ENCODE measurements at places on chromosomes 13 and 19. TPM values are rescaled to one million over a fixed set of nuclear protein-coding genes. Genes with fewer than 3 reads are reported as not detected.

DNA sequence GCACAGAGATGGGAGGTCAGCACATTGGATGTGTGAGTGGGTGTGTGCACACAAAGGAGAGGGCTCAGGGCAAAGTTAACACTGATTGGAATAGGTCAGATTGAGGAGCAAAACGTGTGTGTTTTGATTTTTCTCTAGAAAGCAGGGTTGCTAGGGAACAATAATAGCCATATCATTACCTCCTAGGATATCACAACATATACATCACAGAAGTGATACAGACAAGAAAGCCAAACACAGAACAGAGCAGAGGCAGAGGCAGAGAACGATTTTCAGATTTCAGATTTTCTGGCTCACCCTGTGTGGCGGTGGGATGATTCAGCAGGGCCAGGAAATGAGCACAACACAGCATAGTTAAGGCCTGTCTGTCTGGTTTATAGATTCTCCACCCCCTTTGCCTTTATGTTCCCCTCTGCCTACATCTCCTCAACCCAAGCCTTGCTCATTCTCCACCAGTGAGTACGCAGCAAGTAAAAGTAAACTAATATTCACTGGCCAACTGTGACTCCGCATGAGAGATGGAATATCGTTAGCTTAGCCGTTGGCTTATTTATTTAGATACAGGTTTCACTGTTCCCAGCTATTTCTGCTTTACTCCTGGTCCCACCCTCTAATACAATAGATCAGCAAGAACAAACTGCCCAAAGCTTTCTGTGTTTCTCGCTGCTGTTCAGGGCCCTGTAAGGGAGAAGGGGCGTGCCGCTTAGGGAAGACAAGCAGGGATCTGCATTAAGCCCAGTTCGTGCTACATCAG, 182.7 kb upstream of the TSC22D1 start:
- DNase-seq, result peak; percentile 80

- DNase-seq, result no peak
Measured at GRCh38 chr13:99722338-99722818, 221.1 kb downstream of the TM9SF2 start.

GRCh38 chr19:54916822-54917221, 10.9 kb downstream of the NCR1 start:
- DNase-seq, result no peak

GRCh38 chr19:33627962-33628839, 6.4 kb downstream of the CHST8 start:
- no peak for DNase-seq

DNA sequence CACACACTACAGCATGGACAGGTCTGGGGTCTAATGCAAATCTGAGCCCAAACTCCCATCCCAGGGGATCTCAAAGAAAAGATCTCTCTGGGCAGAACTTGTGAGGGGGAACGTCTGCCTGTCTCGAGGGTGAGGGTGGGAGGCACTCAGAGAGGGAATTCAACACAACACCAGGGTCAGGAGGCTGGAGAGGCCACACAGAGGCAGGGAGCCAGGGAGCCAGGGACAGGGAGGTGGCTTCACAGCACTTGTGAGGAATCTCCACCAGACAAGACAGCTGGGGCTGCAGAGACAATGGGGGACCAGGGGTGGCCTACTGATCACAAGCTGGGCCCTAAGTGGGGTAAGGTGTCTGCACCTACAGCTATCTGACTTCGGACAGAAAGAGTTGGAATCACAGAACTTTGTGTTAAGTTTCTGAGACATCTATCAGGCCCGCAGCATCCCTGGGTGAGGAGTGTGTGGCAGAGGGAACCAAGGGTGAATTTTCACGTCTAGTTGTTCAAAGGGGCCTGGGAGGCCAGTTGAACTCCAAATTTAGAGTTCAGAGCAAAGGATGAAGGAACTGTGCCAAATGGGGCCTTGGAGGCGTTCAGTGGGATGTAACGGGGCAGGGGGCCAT, 12.7 kb upstream of the AKAP8L start:
- no peak for DNase-seq

The POGLUT2 gene
- 30.2 TPM for total RNA-seq

DNA sequence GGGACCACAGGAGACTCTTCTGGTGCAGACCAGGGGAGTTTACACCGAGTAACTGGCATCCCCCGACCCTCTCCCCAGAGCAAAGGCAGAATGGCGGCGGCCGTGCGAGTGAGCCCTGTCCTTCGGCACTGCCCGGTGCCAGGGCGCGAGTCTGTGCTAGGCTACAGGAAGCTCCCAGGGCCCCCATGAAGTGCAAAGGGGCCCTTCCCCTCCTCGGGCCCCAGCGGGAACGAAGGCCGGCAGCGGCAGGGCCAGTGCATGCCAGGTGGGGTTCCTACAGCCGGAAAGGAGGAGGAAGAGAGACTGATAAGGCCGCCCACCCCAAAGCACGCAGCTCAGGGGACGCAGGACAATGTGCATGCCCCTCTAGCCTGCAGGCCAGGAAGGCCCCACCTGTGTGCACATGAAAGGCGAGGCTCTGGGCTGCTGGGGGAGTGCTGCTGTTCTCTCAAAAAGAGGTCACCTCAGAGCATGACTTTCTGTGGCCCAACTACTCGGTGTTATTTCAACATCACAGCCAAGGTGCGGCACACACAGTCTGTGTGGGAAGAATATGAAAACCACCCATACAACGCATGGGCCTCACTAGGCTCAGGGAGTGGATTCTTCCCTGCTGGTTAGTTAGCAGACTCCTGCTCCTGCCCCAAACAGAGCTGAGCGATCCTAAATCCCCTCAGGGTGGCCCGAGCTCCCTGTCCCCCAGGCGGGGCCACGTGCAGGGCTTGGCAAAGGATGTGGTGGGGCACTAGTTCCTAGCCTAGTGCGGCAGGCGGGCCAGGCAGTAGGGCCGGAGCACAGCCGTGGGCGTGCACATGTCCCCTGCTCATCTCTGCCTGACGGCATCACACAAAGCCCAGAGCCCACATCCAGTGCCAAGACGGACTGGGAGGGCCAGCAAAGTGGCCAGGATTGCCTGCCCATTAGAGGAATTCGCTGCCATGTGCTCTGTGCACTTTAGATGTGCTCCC, 28.4 kb upstream of the TIMM44 start:
- no peak for DNase-seq

DNA sequence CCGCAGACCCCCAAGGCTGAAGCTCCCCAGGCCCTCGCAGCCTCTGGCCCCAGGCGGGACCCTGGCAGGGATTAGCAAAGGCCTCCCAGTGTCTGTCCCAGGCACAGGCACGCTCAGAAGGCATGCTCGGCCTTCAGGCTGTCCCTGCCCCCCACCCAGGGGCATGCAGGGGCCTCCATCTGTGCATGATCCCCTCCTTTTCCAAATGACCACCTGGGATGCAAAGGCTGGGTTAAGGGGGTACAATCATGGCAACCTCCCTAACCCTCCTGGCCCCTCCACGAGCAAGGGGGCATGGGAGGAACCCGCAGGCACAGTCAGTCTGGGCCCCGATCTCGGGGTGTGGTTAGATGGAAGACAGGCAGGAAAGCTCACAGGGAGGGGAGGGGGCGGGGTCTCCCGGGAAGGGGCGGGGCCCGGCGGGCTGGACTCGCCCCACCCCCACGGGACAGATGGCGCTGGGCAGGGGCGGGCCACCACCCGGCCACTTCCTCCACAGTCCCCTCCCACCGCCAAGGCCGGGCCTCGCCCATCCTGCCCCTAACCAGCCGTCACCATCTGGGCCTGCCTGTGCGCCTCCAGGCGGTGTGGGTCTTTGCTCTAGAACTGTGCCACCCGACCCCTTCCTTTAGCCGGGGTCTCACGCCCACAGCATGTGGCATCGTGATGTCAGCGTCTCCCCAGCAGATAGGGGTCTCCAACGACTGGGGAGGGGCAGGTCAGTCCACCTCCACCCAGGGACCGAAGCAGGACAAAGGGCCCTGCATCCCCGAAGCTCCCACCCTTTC, 7.0 kb upstream of the REXO1 start:
- peak; percentile 93 for DNase-seq

The AP1M2 gene
- total RNA-seq, result 6.1 TPM

DNA sequence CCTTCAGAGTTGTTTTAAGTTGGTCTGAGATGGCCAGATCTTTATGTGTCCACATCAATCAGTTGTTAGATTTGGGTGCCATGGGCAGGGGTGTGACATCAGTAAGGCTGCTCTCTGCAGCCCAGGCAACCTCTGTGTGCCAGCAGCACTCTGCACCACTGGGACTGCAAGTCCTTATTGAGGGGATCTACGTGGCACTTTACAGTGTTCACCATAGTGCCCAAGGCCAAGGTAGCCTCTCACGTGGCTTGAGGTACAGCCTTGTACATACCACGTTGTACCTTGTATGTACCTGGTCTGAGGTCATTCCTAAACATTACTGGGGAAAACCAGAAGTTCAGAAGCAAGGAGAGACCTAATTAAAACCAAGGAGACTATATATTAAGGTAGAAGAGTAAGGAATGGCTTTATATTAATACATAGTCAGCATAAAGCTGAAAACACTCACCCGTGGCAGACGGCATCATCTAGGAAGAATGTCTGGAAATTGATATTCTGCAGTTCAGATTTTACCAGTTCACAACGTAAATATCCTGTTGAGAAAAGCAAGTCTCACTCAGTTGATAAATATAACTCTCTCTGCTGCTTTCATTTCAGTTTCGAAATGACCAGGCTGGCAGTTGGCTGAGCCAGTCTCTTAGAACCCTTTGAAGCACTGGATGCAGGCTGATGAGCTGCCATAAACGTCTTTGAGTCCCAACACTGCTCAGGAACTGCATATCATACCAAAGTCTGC, 128.8 kb downstream of the ZDHHC20 start:
- peak; percentile 22 for DNase-seq

DNA sequence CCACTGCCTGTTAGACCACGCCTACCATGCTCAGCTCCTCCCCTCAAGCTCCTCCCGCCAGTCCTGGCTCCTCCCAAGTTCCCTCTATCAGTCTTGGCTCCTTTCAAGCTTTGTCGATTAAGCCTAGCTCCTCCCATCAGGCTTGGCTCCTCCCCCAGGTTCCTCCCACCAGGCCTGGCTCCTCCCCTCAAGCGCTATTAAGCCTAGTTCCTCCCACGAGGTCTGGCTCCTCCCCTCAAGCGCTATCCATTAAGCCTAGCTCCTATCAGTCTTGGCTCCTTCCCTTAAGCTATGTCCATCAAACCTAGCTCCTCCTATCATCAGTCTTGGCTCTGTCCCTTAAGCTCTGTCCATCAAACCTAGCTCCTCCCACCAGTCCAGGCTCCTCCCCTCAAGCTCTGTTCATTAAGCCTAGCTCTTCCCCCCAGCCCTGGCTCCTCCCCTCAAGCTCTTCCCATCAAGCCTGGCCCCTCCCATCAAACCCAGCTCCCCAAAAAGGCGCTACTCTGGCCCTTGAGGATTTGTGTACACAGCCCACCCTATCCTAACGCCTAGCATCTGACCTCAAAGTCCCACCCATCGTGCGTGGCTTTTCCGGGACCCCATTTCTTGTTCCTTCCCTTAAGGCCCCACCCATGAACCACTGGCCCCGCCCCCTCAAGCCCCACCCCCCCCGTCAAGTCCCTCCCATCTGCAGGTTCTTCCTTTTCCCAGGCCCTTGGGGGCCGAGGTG, 10.0 kb downstream of the CAMSAP3 start:
- DNase-seq, result peak; percentile 13

DNA sequence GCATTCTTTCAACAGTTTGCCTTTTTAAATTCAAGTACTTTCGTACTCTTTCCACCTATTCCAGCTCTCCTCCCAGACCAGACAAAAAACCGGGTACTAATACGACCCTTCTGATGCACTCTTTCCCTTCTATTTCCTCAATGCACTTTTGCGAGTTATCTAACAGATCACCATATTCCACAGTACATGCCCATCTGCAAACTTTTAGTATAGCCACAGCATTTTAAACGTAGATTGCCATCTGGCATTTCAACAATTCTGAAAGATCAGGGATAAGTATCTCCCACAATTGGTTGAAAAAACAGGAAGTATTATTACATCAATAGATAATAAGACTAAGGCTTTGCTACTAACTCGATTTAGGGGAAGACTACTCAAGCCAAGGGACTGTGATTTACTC, 31.5 kb downstream of the RBM26 start:
- no peak for DNase-seq

DNA sequence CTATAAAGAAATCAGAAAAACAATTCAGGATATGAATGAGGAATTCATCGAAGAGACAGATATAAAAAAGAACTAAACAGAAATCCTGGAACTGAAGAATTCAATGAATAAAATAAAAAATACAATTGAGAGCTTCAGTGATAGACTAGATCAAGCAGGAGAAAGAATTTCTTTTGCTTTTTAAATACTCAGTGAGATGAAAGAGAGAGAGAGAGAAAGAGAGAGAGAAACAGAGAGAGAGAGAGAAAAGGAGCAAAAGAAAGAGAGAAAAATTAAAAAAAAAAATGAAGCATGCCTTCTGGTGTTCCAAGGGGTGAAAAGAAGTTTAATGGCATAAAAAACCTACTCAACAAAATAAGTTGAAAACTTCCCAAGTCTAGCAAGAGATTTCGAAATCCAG, 22.0 kb upstream of the SLC7A9 start:
- DNase-seq, result no peak

The ZNF574 gene
- 13.5 TPM for total RNA-seq

DNA sequence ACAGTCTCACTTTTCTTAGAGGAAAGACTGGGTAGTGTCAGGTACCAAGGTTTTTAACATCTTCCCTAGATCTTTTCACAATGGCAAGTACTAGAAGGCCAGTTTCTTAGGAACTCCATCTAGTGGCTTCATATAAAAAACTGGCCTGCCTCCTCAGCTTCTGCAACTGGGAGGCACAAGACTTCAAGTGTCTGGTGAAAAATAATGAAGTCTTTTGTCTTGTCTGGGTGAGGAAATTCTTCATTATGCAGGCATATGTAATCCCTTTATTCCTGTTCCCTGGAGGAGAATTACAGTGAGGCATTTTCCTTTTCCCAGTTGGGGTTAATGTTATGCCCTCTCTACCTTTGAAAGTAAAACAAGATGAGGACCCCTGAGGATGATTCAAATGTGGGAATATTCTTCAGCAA, 300.5 kb downstream of the NALCN start:
- peak; percentile 10 for DNase-seq

DNA sequence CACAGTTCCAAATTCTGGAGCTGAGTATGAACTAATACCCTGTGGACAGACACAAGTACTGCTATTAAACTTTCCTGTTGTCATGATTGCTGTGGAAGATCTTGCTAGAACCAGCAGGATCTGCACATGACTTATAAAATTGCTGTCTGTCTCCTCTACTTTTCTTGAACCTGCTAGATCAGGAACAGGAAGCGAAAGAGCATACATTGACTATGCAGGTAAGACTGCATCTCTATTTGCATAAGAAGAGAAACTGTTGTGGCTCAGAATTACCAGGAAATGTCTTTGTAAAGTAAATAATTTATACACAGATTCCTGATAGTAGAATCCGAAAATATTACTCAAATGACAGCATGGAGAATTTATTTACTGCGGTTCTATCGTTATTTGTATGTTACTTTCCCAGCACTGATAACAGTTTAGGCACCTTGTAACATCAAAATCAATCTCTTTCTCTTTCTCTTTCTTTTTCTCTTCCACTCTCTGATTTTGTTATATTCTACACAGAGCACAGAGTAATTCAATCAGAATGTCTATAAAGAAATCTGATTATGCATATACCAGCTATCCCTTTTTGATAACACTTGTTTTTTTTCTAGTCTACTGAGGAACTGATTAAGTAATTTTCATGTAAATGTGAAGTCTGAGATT, 226.5 kb downstream of the MYO16 start:
- no peak for DNase-seq
